ENCODE measurements at places on chromosomes 1 and 21. TPM values are rescaled to one million over a fixed set of nuclear protein-coding genes. Genes with fewer than 3 reads are reported as not detected.
A peak's percentile ranks its signal among the peaks of the same experiment; 100 is the strongest.

- no peaks in the 10 kb centered on the region for H3K27me3 ChIP-seq
- H3K4me1 ChIP-seq, result no peaks in the 10 kb centered on the region
- no peaks in the 10 kb centered on the region for H3K36me3 ChIP-seq
- H3K27ac ChIP-seq, result no peak overlapping the region
Observed at GRCh38 chr1:51189421-51190073, 46.5 kb upstream of the RNF11 start.

CD84 gene
- total RNA-seq, result 2.7 TPM

PCBP3 gene
- total RNA-seq, result 9.2 TPM

- H3K27me3 ChIP-seq, result peaks cover 72% of the 10 kb centered on the region
- H3K27ac ChIP-seq, result no peak overlapping the region
- H3K36me3 ChIP-seq, result no peaks in the 10 kb centered on the region
Observed at GRCh38 chr1:17370618-17371017, 1.4 kb upstream of the PADI6 start.

GRCh38 chr1:209241487-209241886 lies 342.0 kb upstream of the CAMK1G start:
- H3K27ac ChIP-seq, result no peak overlapping the region
- no peak overlapping the region for H3K4me3 ChIP-seq
- H3K27me3 ChIP-seq, result no peaks in the 10 kb centered on the region
- peak; percentile 66 for DNase-seq

EVI5 gene
- total RNA-seq, result 39.7 TPM

DNA sequence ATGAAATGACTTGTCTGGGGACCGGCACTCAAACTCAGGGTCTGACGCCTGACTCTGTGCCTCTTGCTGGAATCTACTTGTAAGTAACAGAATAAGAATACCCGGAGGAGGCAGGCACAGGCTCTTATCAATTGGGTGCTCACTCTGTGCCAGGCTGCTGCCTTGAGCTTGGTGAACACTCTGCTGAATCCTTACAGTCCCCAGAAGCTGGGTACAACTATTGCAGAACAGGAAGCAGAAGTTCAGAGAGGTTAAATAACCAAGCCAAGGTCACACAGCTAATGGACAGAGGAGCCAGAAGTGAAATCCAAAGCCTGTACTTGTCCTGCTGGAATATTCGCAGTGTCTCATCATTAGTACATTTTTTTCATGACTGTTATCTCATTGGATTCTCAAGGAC lies 86.0 kb downstream of the EPHB2 start:
- H3K27me3 ChIP-seq, result no peaks in the 10 kb centered on the region
- no peak overlapping the region for H3K27ac ChIP-seq
- no peak overlapping the region for H3K4me3 ChIP-seq
- no peak for DNase-seq
- H3K36me3 ChIP-seq, result no peaks in the 10 kb centered on the region

ZNF697 gene
- 2.0 TPM for total RNA-seq

RYR2 gene
- total RNA-seq, result 47.3 TPM

DNA sequence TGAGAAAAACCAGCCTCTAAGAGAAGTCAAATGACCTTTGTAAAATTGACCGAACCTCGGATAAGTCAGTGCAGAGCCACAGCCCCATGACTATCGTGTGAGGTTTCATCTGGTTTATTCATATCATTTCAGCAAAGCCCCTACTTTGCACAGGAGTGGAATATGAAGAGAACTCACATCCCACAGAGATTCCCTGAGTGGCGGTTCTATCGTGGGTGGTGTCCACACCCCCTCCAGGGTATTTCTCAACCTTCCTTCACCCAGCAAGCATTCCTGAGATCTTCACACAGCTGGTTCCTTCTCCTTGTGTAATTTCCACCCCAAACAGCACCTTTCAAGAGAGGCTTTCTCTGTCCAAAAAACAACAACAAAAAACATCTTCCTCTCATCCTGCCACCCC lies 47.5 kb downstream of the EVA1C start:
- H3K4me1 ChIP-seq, result peaks cover 30% of the 10 kb centered on the region
- H3K27me3 ChIP-seq, result no peaks in the 10 kb centered on the region
- H3K4me3 ChIP-seq, result no peak overlapping the region
- H3K27ac ChIP-seq, result no peak overlapping the region
- no peak for DNase-seq

GRCh38 chr1:84289169-84289785 lies 12.2 kb upstream of the SAMD13 start:
- DNase-seq, result no peak
- no peak overlapping the region for H3K4me3 ChIP-seq
- no peaks in the 10 kb centered on the region for H3K36me3 ChIP-seq
- no peak overlapping the region for H3K27ac ChIP-seq
- H3K27me3 ChIP-seq, result no peaks in the 10 kb centered on the region

CELA2A gene
- total RNA-seq, result not detected

GRCh38 chr21:43864313-43864961 lies 586 bp upstream of the AGPAT3 start:
- H3K36me3 ChIP-seq, result no peaks in the 10 kb centered on the region
- peak overlapping the region; percentile 95 for H3K27ac ChIP-seq
- no peak for DNase-seq
- H3K4me3 ChIP-seq, result peak overlapping the region; percentile 92

DNA sequence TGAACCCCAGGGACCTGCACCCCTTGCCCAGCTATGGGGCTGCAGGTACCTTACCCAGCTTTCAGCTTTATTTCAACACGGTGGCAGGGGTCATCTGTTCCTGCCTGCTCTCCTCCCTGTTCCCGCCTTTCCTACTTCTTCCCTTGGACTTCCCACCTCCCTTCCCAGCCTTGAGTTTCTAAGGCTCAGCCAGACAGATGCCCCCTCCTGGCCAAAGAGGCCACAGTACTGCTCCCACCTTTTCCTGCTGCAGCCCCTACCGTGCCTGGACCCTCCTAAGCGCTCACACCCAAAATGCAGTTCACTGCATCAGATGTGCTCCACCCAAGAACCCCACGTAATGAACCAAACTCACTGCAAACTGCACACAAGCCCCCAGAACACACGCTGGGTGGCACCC lies 7.7 kb downstream of the NOC2L start:
- no peaks in the 10 kb centered on the region for H3K27me3 ChIP-seq
- H3K36me3 ChIP-seq, result peaks cover 99% of the 10 kb centered on the region
- H3K4me1 ChIP-seq, result no peaks in the 10 kb centered on the region
- no peak overlapping the region for H3K4me3 ChIP-seq

GRCh38 chr1:11301601-11302000 lies 28.6 kb downstream of the UBIAD1 start:
- H3K4me3 ChIP-seq, result no peak overlapping the region
- no peak for DNase-seq
- no peak overlapping the region for H3K27ac ChIP-seq
- no peaks in the 10 kb centered on the region for H3K27me3 ChIP-seq
- no peaks in the 10 kb centered on the region for H3K36me3 ChIP-seq
